ENCODE measurements at places on chromosomes 16 and 17.

GRCh38 chr17:17498606-17499301 is 2.6 kb upstream of the RASD1 start:
- no peak for DNase-seq

- no peak for DNase-seq
Observed at GRCh38 chr16:65121870-65122723, at the start of gene CDH11. TSS of gene CDH11 (minus strand) at chr16:65122063. CDS start at chr16:65004869, 117,194 bp downstream.

- DNase-seq: no peak
Observed at GRCh38 chr17:49101054-49101534, 31.5 kb upstream of the B4GALNT2 start.

- DNase-seq: no peak
Observed at GRCh38 chr16:67857547-67858233, 10.2 kb upstream of the CENPT start.

- no peak for DNase-seq
Observed at GRCh38 chr17:50676065-50676975, 31.4 kb downstream of the ANKRD40 start.

Data from activated CD4-positive, CD25-positive, alpha-beta regulatory T cell treated with anti-CD3 and anti-CD28 coated beads, Interleukin-2, amount 50 U/mL, for 72 hours (primary cell).